Colonic mucosa (tissue), 4 donors: ENCODE measurements at places on chromosomes 2 and 18. TPM values are rescaled to one million over a fixed set of nuclear protein-coding genes. Genes with fewer than 3 reads are reported as not detected.

GRCh38 chr2:22967756-22968155 is 417.2 kb upstream of the KLHL29 start:
- DNase-seq = no peak
- H3K27me3 ChIP-seq = no peaks in the 10 kb centered on the region
- no peaks in the 10 kb centered on the region for H3K36me3 ChIP-seq
- H3K4me3 ChIP-seq = no peak overlapping the region
- H3K27ac ChIP-seq = no peak overlapping the region

GRCh38 chr2:167862782-167863181 is 384.6 kb downstream of the STK39 start:
- no peaks in the 10 kb centered on the region for H3K36me3 ChIP-seq
- no peak for DNase-seq
- H3K4me1 ChIP-seq = no peaks in the 10 kb centered on the region
- no peak overlapping the region for H3K4me3 ChIP-seq

The TYMS gene
- total RNA-seq = 131 TPM

DNA sequence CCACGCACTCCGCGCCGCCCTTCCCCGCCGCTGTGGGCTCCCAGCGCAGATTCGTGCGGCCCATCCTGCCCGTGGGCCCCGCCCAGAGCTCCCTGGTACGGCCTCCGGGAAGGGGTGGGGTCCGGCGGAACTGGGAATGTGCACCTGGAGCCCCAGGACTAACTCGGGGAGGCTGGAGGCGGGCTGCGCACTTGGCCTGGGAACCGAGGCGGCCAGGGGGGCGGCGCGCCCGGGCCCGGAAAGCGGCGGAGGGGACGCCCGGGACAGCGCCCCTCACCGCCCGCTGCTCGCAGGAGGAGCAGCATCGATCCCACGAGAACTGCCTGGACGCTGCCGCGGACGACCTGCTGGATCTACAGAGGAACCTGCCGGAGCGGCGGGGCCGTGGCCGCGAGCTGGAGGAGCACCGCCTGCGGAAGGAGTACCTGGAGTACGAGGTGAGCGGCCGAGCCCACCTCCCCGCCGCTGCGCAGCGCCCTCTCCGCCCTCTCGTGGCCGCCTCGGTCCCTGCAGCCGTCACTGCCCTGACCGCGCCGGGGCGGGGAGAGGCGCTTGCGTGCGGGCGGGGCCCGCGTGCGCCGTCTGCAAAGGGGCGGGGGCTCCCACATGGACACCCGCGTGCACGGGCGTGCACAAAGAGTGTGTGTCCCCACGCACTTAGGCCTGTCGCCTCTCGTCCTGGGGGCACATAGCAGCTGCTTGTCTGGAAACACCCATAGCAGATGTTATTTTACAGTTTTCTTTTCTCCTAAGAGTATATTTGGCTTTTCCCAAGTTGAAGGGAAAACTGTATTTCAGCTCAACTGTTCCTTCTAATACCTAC is 25.2 kb downstream of the PSD4 start:
- H3K4me1 ChIP-seq = no peaks in the 10 kb centered on the region
- DNase-seq = peak; percentile 87
- H3K27me3 ChIP-seq = no peaks in the 10 kb centered on the region
- peak overlapping the region; percentile 92 for H3K27ac ChIP-seq
